ENCODE measurements at places on chromosomes 1 and 21.
A peak's percentile ranks its signal among the peaks of the same experiment; 100 is the strongest.

DNA sequence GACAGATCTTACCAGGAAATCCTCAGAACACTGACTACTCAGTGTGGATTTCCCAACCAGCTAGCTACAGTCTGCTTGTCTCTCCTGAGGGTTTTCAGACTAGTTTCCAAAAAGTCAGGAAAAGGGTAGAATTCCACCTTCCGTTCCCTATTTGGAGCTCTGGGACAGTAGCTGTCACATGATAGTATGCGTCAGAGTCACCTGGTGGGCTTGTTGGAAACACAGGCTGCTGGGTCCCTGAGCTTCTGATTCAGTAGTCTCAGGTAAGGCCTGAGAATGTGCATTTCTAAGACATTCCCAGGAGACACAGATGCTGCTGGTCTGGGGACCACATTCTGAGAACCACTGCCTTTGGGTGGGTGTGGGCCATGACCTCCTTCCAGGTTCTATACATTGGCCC lies 272.5 kb downstream of the DISC1 start:
- DNase-seq, result no peak

DNA sequence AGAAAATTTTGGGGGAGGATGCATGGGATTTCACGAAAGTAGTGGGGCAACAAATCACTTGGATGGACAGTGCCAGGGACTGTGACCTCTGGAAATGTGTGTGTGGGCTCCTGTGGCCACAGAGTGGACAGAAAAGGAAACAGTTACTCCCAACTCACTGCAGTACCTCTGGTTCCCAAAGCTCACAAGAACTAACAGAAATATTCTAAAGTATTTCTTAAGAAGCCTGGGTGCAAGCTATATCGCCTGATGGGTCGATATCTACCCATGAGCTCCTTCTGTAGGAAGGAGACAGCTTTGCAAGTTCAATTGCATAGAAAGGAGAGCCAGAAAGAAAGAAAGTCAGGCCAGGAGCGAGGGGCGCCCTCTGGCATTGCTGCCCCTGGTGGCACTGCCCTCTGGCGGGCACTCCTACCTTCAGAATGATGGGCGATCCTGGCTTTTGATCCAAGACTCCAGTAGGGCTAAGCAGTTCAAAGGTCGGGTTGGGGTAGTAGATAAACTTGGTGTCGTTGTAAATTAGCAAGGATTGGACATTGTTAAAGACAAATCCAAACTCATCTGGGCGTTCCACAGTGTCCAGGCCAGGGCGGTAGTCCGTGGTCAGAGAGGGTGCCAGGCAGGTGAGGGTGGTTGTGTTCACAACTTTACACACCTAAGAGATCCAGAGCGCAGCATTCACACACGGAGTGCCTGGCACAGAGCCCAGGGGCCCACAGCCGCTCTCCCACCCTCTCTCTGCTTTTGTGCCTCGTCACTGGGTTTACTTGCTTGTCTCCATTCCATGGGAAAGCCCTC lies 134.7 kb upstream of the CD34 start:
- DNase-seq, result no peak

GRCh38 chr21:18368205-18368604 lies 35.4 kb downstream of the TMPRSS15 start:
- DNase-seq, result no peak

DNA sequence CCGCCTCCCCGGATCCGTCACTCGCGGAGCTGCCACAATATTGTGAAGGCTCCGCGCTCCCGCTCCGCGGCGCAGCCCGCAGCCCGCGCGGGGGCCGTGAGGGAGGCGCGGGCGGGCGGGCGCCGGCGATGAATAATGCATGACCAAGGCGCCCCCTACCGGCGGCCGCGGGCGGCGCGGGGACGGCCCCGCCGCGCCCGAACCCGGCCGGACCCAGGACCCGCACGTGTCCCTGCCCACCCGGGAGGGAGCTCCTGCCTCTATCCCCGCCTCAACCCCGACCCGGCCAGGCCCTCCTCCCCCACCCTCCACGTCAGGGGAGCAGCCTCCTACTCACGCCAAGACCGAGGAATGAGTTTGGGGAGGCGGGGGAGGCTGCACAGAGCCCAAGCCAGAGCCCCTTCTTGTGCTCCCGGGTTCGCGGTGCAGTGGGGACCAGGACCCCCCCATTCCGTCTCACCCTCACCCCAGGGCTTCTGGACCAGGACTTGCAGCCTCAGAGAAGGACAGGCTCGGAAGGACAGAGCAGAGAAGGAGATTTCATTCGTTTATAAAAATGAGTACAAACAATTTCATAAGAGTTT lies 70.8 kb upstream of the CASZ1 start:
- DNase-seq, result peak; percentile 11

DNA sequence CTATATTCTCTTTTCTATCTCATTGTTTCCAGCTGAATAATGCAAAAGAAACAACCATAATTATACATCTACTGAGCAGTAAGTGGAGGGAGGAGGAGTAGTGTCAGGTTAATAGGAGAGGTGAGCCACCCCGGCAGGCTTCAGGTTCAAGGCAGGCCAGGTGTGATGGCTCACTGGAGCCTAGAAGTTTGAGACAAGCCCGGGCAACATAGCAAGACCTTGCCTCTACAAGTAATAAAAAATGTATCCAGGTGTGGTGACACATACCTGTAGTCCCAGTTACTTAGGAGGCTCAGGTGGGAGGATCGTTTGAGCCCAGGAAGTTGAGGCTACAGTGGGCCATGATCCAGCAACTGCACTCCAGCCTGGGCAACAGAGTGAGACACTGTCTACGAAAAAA lies 1.9 kb upstream of the DIP2A start:
- DNase-seq, result no peak

GRCh38 chr1:8625491-8625890 lies 191.9 kb downstream of the RERE start:
- DNase-seq, result no peak

GRCh38 chr1:21217812-21218596 lies 41.3 kb upstream of the EIF4G3 start:
- peak; percentile 7 for DNase-seq

- no peak for DNase-seq
Measured at GRCh38 chr1:118954301-118954905, 33.7 kb downstream of the TBX15 start.

GRCh38 chr1:88985032-88985431 lies 7.4 kb downstream of the KYAT3 start:
- no peak for DNase-seq

DNA sequence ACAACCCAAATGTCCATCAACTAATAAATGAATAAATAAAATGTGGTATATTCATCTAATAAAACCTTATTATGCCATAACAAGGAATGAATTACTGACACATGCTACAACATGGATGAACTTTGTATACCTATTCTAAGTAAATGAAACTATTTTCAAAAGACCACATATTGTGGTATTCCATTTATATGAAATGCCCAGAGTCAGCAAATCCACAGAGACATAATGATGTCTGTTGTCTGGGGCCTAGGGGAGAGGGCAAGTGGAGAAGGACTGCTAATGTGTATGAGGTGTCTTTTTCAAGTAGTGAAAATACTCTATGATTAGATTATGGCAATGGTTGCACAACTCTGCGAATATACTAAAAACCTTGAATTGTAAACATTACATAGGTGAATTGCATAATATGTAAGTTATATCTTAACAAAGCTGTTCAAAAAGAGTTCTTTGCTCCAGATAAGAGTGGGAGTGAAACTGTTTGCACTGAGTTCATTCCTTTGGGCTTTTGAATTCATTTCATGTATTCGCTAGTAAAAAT lies 464.2 kb downstream of the NUF2 start:
- DNase-seq, result no peak

GRCh38 chr1:30713311-30713710 lies 10.1 kb downstream of the MATN1 start:
- DNase-seq, result no peak

- no peak for DNase-seq
Measured at GRCh38 chr1:44822131-44822701, 13.9 kb downstream of the BTBD19 start.

DNA sequence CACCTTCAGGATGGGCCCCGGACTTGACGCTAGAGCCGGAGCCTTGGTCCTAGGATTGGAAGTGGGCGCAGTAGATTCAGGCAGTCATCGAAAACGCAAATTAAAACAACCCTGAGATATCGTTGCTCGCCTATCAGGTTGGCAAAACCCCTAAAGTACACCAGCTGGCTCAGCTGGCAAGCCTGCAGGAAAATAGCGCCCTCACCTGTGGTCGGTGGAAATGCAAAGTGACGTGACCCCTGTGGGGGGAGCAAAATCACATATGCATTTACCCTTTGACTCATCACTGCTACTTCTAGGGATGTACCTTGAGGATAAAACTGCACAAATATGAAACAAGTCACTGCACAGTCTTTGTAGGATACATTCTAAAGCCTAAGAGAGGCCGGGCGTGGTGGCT lies 170.3 kb upstream of the TMEM51 start:
- DNase-seq, result no peak

DNA sequence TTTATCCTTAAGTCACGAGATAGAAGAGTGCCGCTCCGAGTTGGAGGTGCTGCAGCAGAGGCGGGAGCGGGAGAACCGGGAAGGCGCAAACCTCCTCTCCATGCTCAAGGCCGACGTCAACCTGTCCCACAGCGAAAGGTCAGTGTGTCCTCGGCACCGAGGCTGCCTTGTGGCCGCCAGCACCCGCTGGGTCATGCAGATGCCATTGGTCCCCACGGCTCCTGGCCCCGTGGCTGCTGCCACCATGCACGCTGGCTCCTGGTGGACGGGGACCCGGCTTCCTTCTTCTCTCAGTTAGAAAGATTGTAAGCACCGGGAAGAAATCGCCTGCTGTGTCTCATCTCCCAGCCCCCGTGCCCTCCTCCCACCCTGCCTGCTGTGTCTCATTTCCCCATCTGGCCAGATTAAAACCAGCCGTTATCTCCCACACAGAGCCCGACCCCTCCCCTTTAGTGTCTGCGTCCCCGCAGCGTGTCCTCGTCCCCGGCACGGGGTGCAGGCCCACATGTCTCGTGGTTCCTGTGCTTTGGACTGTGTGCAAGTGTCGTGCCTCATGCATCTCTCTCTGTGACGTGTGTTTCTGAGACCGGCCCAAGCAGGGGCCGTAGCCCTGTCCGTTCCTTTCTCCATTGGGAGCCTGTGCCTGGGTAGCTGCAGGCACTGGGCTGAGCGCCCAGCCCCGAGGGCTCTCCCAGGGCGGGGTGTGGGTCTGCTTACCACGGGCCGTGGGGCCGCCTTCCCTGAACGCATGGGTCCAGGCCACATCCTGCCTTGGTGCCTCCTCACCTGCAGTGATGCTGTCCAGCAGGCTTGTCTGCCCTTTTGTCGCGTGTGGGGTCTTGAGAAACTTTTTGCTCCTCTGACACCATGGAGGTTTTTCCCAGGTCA lies 62.1 kb downstream of the PCNT start:
- no peak for DNase-seq

GRCh38 chr1:94580367-94581115 lies 39.0 kb upstream of the F3 start:
- DNase-seq, result no peak

DNA sequence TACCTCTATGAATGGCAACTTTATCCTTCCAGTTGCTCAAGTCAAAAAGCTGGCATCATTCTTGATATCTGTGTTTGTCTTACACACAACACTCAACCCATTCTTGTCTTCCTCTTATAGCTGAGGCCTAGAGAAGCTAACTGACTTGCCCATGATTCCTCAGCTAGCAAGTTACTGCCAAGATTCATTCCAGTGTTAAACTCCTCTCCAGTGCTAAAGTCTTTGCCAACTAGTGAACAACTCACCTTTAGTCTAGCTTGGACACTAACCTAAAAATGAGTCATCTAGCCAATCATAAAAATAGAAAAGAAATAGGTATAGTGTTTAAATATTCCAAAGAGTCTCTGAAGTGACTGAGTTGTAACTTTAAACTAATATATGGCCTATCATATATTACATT lies 45.6 kb upstream of the RGS2 start:
- no peak for DNase-seq

- DNase-seq, result no peak
Measured at GRCh38 chr1:169240449-169241232, 127.0 kb downstream of the NME7 start.

GRCh38 chr21:27681841-27682240 lies 715.0 kb upstream of the ADAMTS5 start:
- DNase-seq, result no peak

DNA sequence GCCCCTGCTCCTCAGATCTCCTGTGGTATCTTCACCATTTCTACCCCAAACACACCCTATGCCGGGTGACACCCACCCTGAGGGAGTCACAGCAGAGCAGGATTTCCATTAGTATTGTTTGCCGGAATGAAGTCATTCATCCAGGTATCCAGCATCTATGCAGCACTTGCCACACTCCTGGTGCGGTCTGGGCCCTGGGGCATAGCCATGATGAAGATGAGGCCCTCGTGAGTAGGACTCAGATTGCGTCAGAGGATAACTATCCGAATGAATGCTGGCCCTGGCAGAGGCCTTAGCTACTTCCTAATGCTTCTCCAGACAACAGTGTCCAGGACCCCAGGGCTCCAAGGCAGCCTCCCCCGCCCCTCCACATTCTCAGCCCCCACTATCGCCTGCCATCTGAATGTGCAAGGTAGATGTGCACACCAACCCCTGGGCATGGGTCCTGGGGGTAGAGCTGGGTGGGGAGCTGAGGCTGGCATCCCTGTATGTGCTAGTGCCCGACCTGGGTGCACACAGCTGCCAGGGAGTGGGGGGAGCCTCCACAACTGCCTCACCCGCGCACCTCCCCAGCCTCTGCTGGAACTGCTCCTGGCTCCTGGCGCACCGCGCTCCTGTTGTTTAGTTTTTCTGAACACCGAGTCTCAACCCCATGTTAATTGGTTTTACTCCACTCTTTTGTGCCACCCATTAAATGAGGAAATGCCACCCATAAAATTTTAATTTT lies 25.5 kb upstream of the ZC3H12A start:
- DNase-seq, result no peak

GRCh38 chr1:29903548-29904166 lies 667.3 kb downstream of the PTPRU start:
- no peak for DNase-seq

DNA sequence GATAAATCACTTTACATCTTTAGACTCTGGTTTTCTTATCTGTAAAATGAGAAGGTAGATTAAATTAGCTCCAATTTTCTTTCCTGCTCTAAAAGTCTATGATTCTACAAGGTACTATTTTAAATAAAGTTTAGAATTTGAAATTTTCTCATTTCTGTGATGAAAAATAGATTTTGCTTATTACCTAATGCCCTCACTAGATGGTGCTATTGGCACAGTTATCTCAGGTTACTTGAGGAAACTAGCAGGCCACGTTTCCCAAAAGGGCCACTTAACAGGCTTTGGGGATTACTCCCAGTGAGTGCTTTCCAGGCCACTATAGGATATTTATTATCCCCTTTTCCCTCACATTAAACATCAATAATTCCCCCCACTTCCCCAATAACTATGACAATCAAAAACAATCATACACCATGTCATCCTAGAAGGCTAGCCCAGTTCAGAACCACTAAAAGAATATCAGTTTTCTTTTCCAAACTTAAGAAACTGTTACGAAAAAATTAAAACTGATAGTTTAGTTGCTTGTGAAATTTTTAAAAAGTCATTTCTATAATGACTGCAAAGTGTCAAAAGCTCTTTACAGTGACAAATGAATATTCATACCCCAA lies 30.6 kb downstream of the OMA1 start:
- DNase-seq, result no peak

All from activated naive CD8-positive, alpha-beta T cell treated with anti-CD3 and anti-CD28 coated beads, Interleukin-2, amount 50 U/mL, for 16 hours (primary cell).